H1 (cell line): ENCODE measurements at places on chromosomes 5 and 9.
A peak's percentile ranks its signal among the peaks of the same experiment; 100 is the strongest.

GRCh38 chr9:115237385-115237998, 119.5 kb upstream of the TNC start:
- no peak for DNase-seq

- DNase-seq, result peak; percentile 31
Measured at GRCh38 chr9:126301985-126302603, 24.5 kb upstream of the MVB12B start.

- no peak for DNase-seq
Measured at GRCh38 chr5:125267636-125268248, 521.3 kb upstream of the ZNF608 start.

DNA sequence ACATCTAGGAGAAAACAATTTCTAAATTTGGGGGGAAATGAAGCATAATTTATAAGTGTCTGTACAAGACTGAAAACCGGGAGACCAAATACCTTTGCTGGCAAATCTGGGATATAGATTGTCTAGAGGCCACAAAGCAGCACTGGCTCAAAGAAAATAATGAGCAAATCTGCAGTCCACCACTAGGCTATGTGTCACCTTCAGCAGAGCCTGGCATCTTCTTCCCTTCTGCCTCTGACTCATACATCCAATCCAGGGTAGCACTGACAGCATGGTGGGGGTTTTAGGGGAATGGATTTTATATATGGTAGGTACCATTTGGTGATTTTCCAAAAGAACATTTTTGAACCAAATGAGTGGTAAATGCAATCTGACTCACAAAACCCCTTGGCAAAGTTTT, 12.8 kb downstream of the FAM81B start:
- DNase-seq, result no peak

DNA sequence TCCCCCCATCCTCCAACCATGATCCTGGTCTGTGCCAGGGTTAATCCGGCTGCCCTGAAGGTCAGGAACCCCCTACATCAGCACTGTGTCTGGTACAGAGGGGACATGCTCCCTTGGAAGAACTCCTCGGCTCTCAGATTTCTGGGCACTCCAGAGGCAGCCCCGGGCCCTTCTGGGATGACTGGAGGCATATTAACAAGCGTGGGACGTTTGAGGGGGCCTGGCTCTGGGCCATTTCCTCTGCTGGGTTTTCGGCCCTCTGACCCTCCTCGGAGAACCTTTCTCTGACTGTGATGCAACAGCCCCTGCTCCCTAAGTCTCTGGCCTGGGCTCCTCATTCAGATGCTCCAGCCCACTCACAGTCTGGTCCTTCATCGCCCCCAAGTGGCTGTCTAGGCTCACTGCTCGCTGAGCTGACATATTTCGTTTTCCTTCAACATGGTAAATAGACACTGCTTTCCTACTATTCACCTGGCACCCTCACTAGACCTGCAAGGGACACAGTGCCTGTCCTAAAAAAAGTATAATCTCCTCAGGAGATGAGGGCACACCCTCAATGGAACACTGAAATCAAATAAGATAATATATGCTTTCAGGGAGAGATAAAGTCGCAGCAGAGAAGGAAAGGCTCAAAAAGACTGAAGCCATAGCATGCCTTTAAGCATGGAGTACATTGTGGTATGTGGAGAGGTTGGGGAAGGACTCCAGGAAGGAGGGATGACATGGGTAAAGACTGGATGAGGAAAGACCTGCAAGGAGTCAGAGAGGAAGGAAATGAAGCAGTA, 404.7 kb upstream of the TRPC7 start:
- peak; percentile 53 for DNase-seq

GRCh38 chr5:111463311-111463710, 49.0 kb downstream of the STARD4 start:
- DNase-seq, result no peak

DNA sequence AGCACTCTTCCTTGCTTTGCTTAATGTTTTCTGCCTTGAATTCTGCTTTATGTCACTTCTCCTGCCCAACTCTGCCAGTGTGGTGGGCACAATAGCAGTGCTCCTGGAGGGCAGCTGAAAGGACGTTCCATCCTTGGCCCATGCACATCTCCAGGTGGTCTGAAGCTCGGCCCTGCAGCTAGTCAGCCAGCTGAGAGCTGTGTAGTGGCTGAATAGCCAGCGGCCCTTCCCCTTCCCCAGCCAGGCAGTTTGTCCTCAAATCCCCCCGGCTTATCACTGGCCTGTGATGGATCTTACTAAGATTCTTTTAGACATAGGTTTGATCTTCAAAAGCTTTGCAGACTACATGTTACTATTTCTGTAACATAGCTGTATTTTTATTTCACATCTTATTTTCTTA, 42.7 kb upstream of the ANGPTL2 start:
- DNase-seq, result no peak
